ENCODE measurements at places on chromosomes 2 and 18.

DNA sequence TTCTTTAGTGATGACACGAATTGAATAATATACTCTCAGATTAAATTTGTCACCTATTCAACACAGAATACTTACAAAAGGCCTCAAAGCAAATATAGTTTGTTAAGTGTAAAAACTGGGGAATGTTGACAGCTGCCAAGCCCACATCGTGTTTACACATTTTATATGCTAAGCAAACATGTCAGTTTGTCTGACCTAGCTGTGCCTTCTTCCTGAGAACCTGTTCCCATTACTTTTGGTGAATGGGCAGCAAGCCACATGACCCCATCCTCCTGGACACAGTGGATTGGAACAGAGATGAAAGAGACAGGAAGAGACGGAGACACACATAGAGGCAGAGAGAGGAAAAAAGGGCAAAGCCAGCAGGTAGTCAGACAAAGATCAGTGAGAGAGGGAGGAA is 22.9 kb upstream of the CUL3 start:
- no peak for DNase-seq

DNA sequence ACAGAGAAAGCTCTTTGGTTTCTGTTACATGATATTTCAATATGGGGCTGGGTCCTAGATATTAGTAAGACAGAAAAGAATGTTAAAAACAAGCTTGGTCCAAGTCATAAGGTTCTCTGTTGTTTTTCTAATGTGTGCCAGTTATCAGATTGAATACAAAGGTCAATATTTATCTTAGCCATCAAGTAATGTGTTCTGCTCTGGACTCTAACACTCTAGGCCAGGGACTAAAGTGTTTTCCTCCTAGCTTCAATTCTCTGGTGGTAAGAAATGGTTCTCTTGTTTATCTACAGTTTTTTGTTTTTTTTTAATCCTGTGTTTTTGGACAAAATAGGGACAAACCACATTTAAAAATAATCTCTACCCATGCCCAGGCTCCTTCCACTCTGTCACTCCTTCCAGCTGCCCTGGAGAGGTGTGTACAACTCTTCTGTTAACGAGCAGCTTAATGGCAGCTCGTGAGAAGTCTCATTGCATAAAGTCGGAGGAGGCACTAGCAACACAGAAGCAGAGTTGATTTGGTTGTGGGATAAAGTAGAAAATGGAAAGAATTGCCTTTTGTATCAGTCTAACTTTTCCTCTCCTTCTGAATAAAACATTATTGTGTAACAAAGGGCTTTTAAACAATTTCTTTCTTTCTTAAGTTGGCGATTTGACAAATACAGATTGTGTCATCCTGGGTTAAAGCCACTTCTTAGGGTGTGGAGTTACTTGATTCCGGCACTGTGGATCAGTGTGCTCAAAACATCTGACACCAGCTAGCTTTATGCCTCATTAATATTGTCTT is 8.0 kb upstream of the SESTD1 start:
- DNase-seq: no peak

DNA sequence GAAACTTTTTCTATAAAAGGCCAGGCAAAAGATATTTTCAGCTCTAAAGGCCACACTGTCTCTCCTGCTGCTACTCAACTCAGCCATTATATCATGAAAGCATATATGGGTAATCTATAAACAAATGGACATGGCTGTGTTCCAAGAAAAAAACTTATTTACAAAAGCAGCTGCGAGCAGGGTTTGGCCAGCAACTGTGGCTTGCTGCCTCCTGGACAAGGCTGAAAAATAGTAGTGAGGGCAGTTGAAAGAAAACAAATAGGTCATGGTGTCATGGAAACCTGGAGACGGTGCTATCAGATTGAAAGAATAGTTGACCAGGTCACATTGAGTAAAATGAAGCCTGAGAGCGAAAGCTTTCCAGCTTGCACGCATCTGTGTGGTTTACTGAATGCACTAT is 89.2 kb upstream of the LRATD1 start:
- no peak for DNase-seq

DNA sequence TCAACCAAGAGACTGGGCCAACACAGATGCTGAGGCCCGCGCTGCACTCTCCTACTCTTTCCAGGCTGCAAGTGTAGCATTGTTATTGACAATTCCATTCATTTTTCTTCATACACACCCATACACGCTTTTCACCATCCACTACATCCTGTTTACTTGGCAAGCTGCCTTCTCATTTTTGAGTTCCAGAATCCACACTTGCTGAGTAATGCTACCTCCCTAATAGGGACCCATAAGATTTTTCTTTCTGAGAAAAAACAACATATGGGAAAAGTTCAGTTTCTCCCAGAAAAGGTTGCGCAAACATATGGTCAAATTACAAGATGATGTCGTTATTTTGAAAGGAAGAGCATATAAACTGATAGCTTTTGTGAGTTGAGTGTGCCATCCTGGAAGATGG is 3.3 kb upstream of the NETO1 start:
- DNase-seq: no peak

GRCh38 chr18:43914018-43914417 is 636.7 kb upstream of the SYT4 start:
- DNase-seq: no peak

Data from suppressor macrophage treated with lipopolysaccharide for 1 hour (primary cell).